ENCODE measurements at places on chromosomes 11 and 22.

DNA sequence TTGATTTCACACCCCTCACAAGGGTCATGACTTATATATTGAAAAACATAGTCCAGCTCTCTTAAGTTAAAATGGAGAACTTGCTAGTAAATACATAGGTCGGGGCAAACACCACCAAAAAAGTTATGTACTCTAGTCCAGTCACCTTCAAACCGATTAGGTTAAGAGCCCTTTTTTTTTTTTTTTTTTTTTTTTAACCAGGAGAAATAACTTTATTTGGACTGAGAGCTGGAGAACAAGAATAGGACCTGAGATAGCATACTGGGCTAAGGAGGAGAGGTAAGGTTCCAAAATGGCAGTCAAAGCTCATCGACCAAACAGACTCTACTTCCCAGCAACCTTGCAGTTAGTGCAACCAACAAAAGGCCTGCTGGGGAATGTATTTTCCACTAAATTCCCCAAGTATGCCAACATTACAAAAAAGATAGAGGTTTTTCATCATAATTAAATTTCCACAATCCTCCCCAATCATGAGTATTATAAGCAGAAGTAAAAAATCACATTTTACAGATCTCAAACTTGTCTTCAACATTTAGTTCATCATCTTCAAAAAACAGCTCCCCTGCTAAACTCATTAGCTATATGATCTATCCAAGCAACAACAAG is 3.8 kb downstream of the TMEM41B start:
- no peak for DNase-seq

- no peak for DNase-seq
Measured at GRCh38 chr11:70490208-70490607, 91.9 kb downstream of the CTTN start.

DNA sequence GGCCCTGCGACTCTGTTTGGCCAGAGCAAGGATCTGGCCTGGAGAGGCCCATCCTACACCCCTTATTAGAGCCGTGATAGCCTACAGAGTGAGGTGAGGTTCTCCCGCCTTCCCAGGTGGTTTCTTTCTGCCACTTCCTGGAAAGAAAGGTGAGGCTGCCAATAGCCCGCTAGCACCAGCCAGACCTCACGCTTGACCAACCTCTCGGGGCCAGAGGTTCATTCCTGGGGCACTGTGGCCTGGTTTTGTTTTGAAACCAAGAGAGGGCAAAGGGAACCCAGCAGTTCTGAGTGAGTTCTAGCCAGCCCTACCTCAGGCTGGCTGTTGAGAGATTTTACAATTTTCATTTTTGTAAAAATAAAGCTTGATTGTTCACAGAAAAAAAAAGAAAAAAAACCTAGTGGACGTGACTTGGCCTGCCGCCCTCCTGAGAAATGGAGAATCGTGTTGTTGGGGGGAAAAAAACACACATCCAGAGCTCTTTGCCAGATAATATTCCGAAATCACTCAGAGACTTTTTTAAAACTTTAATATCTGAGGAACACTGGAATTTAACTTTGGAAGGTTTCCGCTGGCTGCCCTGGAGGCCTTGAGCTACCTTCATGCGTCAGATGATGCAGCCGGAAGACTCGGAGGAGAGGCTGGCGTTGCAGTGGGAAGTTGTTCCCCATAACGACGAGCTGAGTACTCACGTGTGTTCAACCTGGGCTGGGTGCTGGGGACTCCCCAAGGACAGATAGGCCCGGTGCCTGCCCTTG is 84.5 kb downstream of the BCR start:
- DNase-seq = no peak

DNA sequence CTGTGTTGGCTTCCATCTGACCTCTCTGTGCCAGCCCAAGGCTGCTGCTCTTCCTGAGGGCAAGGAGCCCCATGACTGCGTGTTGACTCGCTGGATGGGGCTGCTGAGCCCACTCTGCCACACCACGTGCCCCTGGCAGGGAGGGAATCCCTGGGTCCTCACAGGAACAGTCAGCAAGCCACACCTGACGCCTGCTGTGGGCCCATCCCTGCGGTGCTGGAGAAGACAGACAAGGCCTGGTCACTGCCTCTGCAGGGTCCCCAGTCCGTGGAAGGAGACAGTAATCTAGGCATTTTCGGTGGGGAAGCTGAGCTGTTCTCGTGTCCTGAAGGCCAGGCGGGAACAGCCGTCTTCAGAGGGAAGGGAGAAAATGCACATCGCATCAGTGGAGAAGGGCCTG is 10.6 kb upstream of the PPP6R3 start:
- no peak for DNase-seq

GRCh38 chr11:44994753-44995152 is 44.1 kb upstream of the TP53I11 start:
- no peak for DNase-seq
